ENCODE measurements at places on chromosomes 16 and 17.

DNA sequence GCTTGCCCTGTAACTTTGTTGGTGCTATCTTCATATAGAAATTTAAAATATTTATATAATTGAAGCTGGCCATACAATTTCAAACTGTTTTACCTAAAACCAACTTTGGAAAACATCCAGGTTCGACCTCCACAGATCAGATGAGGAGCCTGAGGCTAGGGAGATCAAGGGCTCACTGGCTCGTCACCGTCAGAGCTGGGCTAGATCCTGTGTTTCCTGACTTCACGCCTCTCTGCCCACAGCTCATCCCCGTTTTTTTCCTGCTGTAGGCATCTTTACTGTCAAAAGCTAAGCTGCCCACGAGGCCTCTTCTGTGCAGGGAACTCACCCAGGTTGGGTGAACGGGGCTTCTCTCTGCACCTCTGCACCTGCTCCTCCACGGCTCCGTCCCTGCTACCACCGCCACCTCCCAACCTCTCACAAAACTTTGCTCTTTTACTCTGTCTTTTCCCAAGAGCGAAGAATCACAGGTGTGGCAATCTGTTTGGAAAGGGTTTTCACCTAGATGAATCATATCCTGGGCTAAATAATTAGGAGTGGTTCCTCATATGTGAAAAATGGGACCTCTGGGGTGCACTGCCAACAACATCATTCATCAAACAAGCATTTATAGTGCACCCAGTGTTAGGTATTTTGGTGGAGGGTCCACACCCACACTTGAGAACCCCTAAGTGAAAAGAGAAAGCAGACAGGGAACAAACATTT lies 24.8 kb upstream of the KDM6B start:
- DNase-seq, result peak; percentile 5

DNA sequence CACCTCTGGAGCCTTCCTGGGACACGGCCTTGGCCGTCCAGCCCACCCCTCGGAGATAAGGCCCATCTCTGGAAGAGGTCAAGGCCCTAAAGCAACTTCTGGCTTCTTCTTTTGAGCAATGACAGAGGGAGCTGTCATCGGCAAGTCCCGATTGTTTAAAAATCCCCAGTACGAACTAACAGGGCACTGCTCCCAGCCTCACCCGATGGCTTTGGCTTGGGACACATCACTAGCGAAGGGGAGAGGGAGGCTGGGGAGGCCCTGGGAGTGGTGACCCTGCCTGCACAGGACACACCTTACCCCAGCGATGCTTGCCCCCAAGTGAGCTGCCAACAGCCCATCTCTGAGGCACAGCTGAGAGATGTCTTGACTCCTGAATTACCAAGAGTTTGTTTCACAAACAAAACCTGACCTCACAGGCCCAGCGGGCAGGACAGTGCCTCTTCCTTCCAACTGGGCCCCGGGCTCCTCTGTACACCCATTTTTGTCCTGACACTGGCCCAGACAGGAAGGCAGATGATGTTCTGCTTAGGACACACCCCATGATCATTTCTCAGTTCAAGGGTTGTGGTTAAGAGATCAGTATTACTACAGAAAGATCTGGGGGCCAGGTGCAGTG lies 4.8 kb downstream of the SYNGR2 start:
- DNase-seq, result no peak

DNA sequence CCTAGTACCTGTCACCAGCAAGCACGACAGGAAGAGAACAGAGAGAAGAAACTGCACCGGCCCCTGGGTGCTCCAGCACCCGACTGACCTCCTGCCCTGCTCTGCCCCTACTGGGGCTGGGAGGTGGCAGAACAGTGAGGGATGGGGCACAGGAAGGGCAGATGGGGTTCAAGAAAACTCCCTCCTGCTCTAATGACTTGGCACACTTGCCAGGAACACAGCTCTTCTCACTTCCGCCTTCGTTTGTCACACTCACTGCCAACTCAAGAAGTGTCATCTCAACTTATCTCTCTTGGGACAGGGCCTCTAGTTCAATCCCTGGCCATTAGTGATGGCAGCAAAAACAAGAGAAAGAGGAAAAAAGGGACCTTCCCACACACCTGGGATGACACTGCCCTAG lies 42.7 kb upstream of the ICAM2 start:
- no peak for DNase-seq

DNA sequence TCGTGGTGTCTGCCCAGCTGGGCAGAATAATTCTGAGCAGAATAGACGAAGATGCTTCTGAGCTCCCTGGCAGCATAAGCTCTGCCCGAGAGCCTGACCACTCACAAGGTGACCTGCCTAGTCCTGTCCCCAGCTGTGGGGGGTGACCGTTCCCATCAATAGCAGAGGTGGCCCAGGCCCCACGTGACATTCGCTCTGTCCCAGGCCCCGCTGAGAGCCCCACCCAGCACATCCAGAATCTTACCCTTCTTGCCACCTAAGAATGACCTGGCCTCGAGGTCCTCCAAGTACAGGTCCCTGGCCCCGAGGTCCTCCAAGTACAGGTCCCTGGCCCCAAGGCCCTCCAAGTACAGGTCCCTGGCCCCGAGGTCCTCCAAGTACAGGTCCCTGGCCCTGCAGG lies 695 bp upstream of the TMEM204 start:
- DNase-seq, result no peak

GRCh38 chr16:29974291-29975133 lies 844 bp downstream of the TAOK2 start:
- DNase-seq, result no peak

- no peak for DNase-seq
These were observed 5.3 kb downstream of the GPRC5B start for GRCh38 chr16:19879241-19879792.

DNA sequence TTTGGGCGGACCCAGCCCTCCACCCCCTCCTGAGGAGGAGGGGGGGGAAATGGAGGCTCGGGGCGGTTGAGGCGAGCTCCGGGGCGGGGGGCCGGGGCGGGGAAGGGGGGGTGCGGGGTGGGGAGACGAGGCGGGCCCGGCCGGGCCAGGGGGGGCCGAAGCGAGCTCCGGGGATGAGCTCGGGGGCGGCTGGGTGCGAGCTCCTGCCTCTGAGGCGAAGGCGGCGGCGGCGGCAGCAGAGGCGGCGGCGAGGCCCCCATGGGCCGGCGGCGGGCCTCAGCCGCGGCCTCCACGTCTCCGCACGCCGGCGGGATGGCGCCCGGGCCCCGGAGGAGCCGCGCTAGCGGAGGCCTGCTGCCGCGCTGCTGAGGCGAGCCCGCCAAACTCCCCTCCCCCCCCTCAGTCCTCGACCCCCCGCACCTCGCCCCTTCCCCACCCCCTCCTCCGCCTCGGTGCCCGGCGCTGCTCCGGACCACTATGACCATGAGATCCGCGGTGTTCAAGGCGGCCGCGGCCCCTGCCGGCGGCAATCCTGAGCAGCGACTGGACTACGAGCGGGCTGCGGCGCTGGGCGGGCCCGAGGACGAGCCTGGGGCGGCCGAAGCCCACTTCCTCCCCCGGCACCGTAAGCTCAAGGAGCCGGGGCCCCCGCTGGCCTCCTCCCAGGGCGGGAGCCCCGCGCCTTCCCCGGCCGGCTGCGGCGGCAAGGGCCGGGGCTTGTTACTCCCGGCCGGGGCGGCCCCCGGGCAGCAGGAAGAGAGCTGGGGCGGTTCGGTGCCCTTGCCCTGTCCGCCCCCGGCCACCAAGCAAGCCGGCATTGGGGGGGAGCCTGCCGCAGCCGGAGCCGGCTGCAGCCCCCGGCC lies 596 bp downstream of the MSL1 start:
- no peak for DNase-seq

DNA sequence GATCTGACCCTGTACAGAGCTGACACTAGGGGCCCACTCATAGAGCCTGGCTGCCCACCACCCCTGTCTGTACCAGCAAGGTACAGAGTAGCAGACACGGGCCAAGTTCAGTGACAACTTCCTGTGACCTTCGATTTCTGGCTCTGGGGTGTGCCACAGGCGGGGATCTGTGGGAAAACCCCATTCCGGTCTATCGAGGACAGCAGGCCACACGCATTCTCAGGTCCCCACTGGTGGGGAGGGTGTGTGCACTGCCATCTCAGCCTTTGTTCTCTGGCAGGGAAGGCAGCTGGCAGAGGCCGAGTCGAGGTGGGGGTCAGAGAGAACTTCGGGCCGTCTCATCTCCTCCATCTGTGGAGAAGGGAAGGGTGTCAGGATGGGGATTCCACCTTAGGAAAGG lies 10.0 kb downstream of the NLE1 start:
- DNase-seq, result no peak

DNA sequence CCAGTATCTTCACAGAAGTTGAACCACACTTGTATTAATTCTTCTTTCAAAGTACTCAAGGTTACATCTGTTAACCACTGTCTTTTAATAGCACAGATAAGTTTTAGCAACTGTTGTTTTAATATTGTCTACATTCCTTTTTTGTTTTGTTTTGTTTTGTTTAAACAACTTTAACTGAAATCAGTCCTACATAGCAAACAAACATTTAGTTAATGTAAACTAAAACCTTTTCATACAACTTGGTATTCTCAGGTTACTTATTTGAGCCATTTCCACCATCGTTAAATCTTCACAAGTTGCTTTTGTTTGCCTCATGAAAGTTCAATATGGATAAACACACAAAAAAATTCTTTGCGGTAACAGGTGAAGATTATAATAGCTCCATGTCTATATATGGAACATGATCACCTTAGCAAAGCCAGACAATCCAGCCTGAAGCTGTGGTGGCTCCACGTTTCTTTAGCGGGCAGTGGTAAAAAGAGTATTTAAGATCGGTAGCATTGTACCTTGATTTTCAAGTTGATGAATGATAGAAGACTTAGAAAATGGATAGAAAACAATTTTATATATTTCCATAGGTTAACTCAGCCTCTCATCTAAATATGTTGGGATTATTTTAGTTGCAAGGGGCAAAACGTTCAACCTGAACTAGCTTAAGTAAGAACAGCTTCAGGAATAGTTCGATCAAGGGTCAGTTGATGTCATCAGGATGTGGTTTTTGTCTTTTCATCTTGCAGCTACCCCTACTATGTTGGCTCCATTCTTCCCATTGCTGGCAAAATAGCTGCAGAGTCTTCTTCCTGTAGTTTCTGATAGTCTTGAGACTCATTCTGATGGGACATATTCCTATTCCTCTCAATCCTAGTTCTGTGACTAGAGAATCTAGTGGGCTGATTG lies 182.8 kb downstream of the FTO start:
- no peak for DNase-seq

DNA sequence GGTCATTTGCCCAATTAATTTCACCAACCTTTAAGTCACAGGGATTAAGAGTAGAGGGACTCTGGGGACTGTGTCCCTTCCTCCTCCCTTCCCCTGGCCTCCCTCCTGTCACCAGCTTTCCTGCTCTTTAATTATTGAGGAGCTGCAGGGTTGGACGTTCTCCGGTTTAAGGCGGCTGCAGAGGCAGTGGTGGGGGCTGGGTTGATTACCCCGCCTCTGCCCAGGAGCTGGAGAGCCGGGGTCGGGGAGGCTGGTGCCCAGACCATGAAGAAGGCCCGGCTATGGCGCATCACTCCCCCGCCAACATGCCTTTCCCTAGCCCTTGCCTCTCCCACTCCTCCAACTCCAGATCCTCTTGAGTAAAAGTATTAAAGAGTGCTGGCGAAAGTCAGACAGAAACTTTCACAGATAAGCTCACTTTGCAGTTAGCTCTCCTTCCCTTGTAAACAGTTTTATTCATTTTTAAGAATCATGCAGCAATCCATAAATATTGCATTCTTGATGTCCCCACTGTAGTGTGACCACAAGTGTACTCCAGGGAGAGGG lies 1.1 kb upstream of the FOXJ1 start:
- no peak for DNase-seq

- no peak for DNase-seq
These were observed 15.3 kb downstream of the MLYCD start for GRCh38 chr16:83914091-83914710.

DNA sequence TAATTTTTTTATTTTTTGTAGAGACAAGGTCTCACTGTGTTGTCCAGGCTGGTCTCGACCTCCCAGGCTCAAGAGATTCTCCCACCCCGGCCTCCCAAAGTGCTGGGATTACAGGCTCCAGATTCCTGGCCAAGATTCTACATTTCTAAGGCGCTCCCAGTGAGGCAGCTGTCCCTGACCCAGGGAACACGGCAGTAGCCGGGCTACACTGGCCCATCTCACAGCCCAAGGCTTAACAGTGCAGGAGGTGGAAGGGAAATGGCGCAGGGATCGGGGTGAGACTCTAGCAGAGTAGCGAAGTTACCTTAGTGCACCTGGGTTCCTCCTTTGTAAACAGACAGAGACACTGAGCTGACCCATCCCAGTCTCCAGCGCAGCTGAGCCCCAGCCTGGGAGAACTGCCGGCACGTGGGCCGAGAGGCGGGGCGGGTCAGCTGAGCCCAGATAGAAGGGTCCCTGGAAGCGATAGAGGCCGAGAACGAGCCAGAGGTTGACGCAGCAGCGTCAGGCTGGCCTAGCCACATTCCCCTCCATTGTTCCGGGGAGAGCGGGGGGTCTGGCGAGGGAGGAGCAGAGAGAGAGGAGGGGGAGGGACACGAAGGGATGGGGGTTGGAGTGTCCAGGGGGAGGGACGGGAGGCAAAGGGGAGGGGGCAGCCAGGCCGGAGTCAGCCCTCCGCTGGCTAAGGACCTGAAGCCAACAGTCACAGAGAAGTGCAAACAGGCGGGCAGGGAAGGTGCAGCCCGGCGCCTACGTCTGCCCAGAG lies 2.5 kb downstream of the CARHSP1 start:
- no peak for DNase-seq

DNA sequence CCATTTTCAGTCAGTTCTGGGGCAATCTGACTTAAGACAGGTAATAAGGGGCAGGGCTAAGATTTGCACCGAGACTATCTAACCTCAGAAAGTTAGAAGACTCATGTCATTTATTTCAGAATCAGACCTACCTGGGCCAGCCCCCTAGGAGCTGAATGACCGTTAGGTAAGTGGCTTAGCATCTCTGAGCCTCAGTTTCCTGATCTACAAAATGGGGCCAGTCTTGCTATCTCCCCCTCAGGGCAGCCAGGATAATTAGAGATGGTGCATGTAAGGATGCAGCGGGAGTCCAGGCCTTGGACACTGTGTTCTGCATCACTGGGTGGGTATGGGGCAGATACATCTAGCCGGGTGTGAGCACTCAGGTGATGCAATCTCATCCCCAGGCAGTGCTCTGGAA lies 10.4 kb upstream of the METTL22 start:
- DNase-seq, result no peak

- no peak for DNase-seq
These were observed 8.0 kb downstream of the DLG4 start for GRCh38 chr17:7211491-7212273.

- DNase-seq, result peak; percentile 12
These were observed 21.4 kb downstream of the MPRIP start for GRCh38 chr17:17063546-17064122.

- no peak for DNase-seq
These were observed 55.4 kb upstream of the CREBBP start for GRCh38 chr16:3935921-3936320.

DNA sequence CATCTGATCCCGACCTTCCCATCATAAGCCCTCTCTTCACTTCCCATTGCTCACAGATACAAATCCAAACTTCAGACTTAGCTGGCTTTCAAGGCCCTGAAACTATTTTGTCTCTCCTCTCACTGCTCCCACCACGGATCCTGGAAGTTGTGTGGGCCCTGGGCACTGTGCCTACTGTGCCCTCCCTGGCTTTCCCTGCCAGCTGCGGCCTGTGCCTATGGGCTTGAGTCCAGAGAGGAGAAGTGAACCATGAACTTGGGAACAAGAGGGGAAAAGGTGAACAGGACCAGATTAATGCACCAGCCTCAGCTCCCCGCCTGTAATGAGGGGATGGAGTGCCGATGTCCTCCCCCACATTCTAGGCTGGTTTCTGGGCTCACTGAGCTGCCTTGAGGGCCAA lies 18.9 kb upstream of the KCNJ12 start:
- no peak for DNase-seq
